ENCODE measurements at places on chromosomes 3 and 15.

DNA sequence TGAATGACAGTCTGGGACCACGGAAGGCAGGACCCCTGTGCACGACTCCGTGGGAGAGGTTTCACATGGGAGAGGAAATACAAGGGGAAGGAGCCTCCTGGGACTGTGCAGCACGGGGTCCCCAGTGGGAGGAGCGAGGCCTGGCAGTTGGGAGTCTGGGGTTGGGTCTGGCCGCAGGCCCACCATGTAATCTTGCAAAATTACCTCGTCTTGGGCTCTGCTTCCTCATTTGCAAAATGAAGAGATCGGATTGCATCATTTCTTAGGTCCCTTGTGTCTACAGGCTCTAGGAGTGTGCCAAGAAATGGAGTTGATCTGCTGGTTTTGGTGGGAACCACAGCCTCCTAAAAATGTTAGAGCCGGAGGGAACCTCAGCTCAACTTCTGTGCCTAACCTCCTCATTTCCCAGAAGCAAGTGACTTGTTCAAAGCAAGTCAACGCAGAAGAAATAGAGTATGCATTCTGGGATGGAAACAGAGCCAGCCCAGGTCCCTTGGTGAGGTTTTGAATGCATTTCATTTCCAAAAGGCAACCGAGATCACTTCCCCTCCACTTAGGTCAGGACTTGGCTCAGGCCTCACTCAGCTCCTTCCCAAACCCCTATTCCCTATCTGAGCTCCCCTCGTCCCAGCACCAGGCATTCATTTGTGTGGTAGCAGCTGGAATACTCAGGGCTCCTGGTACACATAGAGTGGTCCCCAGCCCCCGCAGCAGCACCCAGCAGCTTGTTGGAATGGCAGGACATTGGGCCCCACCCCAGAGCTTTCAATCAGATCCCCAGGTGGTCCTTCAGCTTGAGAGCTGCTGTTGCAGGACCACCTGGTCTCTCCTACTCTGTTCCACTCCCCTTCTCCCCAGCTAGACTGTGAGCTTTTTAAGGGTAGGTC, 267.7 kb downstream of the XXYLT1 start:
- DNase-seq = no peak

GRCh38 chr15:88986949-88987590, 73.9 kb upstream of the MFGE8 start:
- DNase-seq = no peak

DNA sequence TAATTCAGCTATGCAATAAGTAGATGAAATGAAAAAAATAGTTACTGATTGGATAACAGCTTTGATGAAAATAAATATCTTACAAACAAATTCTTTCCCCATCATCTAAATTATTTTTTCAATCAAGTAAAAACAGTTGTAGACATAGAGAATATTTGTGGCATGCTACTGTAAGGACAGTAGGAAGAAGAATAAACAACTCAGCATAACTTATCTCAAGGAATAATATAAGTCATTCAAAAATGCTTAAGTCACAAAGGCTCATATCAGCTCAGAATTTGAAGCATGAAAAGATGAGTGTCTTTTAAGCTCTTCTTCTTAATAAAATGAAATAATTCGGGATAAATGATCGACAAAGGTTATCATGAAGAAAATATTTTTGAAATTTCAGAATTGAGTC, 1029.0 kb downstream of the ROBO1 start:
- DNase-seq = no peak

DNA sequence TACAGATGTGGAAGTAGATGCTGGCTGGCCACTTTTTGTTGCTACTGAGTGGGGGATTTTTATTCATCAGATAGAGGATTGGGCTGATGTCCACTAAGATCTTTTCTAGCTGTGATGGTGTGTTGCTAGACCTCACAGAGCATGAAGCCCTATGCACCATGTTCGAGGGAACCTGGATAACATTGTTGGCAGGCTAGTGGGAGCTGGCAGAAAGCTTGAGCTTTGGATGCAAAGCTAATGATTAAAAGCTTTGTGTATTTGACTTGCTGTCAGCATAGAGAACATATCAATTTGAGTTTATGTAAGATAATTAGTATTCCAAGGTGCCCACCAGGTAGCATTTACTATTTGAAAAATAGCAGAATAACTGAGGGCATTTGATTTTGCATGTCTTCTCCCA, 59.1 kb downstream of the ST6GAL1 start:
- DNase-seq = no peak

- DNase-seq = no peak
These were observed 44.8 kb downstream of the FGD5 start for GRCh38 chr3:14863333-14864100.

- DNase-seq = no peak
These were observed 91.3 kb upstream of the SLC25A36 start for GRCh38 chr3:140850210-140850955.

GRCh38 chr3:17115186-17115585, 230.4 kb downstream of the PLCL2 start:
- DNase-seq = no peak

DNA sequence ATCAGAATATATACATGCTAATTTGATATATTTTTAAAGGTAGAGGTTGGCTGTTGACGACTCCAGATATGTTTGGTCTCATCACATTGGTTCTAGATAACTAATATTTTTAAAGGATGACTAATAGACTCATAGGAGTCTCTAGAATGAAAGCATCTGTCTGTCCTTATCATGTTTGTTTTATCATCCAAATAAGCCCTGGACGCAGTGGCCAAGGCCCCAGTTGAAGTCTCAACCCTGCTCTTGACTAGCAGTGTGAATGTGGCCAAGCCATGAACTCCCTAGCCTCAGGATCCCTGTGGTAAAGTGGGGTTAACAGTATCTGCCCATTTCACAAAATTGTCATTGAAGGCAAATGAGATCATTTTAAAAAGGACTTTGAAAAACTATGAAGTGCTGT, 53.6 kb downstream of the ABHD2 start:
- no peak for DNase-seq

DNA sequence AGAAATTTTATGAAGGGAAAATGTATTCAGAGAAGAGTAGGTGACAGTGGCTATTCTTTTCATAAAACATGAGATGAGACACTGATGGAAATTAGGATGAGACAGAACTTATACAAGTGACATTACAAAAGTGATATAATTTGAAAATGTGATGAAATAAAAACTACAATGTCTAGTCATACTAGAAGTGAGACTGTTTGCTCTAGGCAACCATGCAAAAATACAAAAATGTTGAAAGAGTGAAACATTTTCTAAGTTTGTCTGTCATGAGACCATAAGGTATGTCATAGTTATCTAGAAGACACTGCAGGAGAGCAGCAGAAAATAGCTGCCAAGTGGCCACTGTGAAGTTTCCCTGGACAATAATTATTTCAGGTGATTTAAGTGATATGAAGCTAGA, 459.5 kb downstream of the DIPK2A start:
- no peak for DNase-seq

- DNase-seq = no peak
These were observed 44.5 kb downstream of the LRRFIP2 start for GRCh38 chr3:37129871-37130270.

- no peak for DNase-seq
These were observed at the start of gene HRG for GRCh38 chr3:186665625-186666188. TSS of gene HRG (plus strand) at chr3:186666014. CDS start at chr3:186666032, 18 bp downstream.

GRCh38 chr15:98230975-98231374, 270.5 kb downstream of the ARRDC4 start:
- no peak for DNase-seq

GRCh38 chr3:42057561-42058211, 33.5 kb upstream of the TRAK1 start:
- no peak for DNase-seq

DNA sequence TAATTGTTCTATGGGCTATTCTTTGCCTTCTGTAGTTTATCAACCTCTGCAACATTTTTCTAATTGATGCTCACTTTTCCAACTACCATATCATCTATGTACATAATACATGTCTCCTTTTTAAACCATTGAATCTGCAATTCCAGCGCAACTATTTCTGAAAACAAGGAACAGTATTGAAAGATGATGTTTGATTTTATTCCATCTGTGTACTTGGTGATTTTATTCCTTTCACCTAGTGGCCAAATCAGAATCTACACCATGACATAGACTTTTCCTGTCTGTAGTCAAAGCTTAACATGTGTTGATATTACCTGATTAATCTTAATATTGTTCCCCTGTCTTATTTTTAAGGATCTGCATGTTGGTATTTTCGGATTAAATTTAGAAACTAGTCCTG, 13.0 kb downstream of the NKTR start:
- no peak for DNase-seq

DNA sequence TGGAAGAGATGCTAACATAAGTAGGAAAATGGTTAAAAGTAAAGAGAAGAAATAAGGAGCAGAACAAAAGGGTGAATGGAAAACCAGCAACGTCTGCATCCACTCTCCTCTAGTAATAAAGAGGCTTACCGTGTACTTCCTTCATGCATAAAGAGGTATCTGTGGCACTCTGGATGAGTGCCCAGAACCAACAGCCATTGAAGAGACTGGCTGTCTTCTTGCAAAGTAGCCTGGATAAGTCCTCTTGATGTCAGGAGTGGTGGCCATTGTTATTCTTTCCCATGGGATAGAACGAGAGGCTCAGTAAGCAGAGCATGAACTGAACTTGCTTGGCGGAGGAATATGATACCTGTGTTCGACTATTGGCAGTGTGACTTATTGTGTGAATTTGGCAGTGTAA, 186.2 kb upstream of the RASGRP1 start:
- DNase-seq = no peak

DNA sequence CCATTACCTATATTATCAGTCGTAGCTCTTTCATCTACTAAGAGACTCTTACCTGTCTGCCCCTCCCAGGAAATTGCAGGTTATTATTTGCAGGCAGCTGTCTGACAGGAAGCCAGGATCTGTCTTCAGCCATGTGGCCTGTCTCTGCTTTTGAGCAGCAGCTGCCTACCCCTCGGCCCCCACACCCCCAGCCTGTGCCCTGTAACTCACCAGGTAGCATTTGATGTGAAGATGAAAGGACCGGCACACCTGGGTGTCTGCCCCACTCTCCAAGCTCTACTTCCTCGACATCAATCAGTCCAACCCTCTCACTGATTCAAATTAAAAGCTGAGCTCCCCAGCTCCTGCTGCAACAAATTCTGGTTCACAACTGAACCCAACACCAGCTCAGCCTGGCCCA, 197.2 kb upstream of the CTNNB1 start:
- no peak for DNase-seq

DNA sequence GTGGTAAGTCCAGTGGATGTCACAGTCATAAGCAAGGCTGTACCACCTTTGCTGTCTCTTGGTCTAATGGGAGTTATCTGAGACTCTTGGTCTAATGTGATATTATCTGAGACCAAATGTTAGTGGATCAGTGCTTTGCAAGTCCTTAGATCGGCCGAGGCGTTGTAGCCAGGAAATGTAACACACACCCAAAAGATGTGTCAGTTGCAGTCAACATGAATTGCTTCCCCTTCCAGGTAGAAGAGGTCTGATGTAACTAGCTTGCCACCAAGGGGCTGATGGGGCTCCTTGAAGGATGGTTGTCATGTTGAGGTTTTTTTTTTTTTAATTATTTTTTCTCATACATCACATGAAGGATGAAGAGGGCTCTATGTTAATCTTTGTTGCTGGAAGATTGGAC, 45.4 kb upstream of the RAF1 start:
- DNase-seq = no peak

DNA sequence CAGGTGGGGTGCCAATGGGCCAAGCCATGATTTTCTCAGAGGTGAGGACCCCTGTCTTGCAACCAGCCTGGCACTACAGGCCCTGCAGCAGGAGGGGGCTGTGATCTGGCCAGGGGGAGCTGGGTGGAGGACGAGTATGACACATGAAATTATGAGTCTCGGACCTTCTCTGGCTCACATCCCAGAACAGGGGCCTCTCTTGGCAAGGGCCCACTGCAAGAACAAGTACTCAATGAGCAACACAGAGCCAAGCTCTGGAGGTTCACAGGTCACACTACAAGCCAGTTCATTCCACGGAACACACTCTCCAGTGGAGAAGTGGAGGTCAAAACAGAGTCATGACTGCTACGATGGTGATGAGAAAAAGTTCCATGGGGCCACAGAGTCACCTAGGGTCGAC, 28.3 kb downstream of the CCDC32 start:
- DNase-seq = no peak

DNA sequence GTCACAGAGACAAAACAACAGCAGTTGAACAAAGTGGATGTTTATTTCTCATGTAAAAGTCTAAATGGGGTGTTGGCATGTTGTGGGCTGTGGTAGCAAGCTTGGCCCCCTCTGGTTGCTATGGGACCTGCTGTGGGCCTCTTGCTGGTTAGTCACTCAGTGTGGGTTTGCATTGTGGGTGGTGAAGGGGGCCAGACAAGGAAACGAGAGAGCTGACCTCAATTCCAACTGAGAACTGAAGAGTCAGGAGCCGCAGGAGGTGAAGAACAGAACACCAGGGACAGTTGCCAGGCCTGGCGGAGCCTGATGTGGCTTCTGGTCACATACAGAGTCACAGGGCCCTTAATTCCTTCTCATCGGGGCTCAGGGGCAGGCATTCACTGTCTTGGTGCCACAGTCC, 1.9 kb upstream of the ADPGK start:
- DNase-seq = no peak

DNA sequence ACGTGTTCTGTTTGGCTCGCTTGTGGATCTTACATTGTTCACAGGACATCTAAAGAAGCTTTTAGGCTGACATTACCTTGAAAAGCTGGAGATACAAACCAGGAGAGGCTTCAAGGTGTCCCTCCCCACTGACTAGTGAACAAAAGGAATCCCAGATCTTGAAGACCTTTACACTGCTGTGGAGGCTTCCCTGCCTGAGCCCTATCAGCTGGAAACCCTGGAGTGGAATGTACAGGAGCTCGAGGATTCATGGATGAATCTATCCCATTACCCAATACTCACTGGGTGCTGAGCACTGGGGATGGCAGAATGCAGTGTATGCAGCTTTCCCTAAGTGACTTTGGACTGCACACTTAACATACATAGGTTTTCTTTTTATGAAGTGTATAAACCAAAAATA, 82.3 kb upstream of the MFGE8 start:
- DNase-seq = no peak

DNA sequence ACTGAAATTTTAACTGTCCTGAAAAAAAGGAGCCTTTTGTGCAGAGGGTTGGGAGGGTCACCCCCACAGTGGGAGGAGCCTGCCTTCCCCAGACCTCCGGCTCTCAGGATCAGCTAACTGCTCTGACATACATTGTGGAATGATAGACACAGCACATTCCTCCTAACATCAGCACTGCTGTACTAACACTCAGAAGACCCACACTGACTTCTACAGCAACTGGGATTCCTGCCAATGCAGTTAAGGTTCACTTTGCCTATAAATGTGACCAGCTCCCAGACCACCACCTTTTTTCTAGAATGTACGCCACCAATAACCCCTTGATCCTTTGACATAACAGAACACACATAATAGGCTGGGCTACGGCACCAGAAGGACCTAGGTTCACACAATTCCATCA, 3.2 kb downstream of the CPEB1 start:
- DNase-seq = no peak

- no peak for DNase-seq
These were observed 73.4 kb downstream of the SLCO3A1 start for GRCh38 chr15:91926908-91927270.

Data from T1000 (cell line).